ENCODE measurements at places on chromosomes 5 and 9.

DNA sequence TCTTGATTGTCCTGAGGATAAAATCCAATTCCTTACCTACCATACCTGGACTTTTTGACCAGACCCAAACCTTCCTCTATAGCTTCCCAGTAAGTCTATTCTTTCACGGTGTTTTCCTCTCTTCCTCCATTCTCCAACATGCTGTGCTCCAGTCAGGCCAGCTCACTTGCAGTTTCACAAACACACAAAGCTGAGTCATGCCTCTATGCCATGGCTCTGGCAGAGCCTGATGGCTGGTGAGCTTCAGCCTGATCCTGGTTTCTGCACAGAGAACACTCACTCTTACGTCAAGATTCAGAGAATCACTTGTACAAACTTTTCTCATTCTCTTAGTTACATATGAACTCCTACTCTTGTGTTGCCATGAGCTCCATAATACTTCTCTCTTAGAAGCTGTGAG is 27.7 kb upstream of the PAX5 start:
- no peaks in the 10 kb centered on the region for H3K36me3 ChIP-seq
- no peak for DNase-seq
- peaks cover 41% of the 10 kb centered on the region for H3K27me3 ChIP-seq
- H3K4me3 ChIP-seq: no peak overlapping the region

GRCh38 chr5:133944263-133945185 is 23.9 kb downstream of the C5orf15 start:
- H3K4me1 ChIP-seq: peaks cover 6% of the 10 kb centered on the region
- no peak overlapping the region for H3K27ac ChIP-seq
- H3K27me3 ChIP-seq: no peaks in the 10 kb centered on the region
- H3K4me3 ChIP-seq: no peak overlapping the region

DNA sequence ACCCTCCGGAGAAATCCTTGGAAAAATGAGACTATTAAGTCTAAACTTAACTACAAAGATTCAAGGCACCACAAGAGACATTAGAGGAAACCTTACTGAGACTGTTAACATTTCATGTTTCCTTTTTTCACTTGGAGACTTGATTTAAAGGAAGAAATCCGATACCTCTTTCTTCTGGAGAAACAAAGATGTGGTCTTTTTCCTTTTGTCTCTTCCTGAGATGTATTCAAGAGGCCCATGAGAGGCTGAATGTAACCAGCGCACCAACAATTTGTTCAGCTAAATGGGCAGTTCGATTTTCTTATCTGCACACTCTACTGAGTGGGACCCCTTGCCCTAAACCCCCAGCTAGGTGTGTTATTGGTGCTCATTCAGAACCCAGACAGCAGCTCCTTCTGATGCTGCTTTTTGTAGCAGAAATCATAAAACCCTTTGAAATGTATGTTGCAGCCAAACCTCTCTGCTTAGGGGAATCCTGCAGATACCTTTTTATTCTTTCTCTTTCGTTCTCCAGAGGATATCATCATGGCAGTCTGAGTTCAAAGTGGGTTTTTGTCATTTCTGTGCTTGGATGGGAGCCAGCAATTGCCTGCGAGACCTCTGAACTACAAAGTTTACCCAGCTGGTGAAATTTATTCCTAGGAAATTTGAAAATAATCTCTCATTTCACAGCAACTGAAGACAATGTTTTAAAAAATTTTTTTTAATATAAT is 41.9 kb upstream of the ACTBL2 start:
- H3K27me3 ChIP-seq: peaks cover 1% of the 10 kb centered on the region
- no peaks in the 10 kb centered on the region for H3K36me3 ChIP-seq
- no peak overlapping the region for H3K4me3 ChIP-seq
- H3K27ac ChIP-seq: no peak overlapping the region
- peaks cover 4% of the 10 kb centered on the region for H3K4me1 ChIP-seq
- DNase-seq: no peak

DNA sequence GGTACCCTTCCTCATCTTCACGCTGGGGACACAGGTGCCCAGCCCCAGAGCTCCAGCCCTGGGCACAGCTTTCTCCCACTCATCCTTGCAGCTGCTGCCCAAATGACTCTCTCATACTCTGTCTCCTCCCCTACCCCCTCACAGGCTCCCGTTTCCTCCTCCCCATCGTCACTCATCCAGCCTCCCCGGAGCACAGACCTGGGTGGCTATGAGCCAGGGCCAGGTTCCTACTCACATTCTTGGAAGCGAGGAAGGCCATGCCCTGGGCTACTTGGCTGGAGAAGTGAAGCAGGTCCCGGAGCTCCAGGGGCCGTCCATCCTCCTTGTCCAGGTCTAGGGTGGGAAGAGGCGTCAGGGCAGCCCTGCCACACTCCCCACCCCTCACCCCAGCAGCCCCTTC is 29.3 kb downstream of the CSF1R start:
- H3K27me3 ChIP-seq: no peaks in the 10 kb centered on the region
- DNase-seq: no peak
- no peak overlapping the region for H3K4me3 ChIP-seq
- peaks cover 30% of the 10 kb centered on the region for H3K36me3 ChIP-seq

- H3K27ac ChIP-seq: no peak overlapping the region
- H3K4me1 ChIP-seq: peaks cover 9% of the 10 kb centered on the region
- peaks cover 4% of the 10 kb centered on the region for H3K27me3 ChIP-seq
- H3K36me3 ChIP-seq: no peaks in the 10 kb centered on the region
Observed at GRCh38 chr5:96530901-96531300, 97.9 kb upstream of the PCSK1 start.

DNA sequence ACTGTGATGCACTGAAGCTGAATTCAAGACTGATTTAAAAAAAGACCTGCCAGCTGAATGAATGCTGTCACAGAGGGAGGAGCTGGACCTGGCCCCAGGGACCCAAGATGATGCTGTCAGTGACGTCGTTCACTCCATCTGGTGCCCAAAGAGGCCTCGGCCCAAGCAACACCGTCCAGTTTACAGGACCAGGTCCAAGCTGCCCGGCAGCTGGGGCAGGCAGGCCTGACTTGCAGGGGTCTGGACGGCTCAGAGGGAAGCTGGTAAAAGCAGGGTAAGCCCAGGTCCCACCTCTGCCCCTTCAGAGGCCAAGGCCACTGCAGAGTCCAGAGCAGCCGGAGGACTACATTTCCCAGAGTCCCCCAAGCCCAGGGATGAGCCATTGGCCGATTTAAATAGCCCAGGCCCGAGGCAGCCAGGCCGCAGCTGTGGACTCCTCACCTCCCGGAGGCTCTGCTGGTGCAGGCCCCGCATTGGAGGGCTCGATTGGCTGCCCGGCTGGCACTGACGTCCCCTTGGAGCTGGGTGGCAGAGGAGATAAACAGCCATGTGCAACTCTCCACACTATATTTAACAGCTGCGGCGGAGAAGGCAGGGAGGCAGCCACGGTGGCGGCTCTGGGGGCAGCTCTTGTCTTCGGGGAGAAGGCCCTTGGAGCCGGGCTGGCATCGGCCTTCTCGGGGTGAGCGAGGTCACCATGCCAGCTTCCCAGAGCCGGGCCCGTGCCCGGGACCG is at the start of gene PLPP7:
Gene PLPP7 (plus strand): TSS at position 423 of the 735 bp plus-strand sequence. CDS start 275 bp downstream, at position 698.
- H3K36me3 ChIP-seq: no peaks in the 10 kb centered on the region
- peaks cover 5% of the 10 kb centered on the region for H3K27me3 ChIP-seq
- no peak within 1 kb of the TSS for H3K27ac ChIP-seq
- DNase-seq: no peak
- H3K4me3 ChIP-seq: no peak within 1 kb of the TSS

GRCh38 chr9:112760821-112761220 is 10.3 kb downstream of the SNX30 start:
- no peak for DNase-seq
- H3K4me1 ChIP-seq: peaks cover 5% of the 10 kb centered on the region
- no peak overlapping the region for H3K4me3 ChIP-seq
- H3K36me3 ChIP-seq: no peaks in the 10 kb centered on the region
- no peak overlapping the region for H3K27ac ChIP-seq
- peaks cover 17% of the 10 kb centered on the region for H3K27me3 ChIP-seq

GRCh38 chr5:99076723-99077640 is 148.2 kb upstream of the CHD1 start:
- peaks cover 3% of the 10 kb centered on the region for H3K27me3 ChIP-seq
- DNase-seq: no peak
- peaks cover 2% of the 10 kb centered on the region for H3K4me1 ChIP-seq
- H3K4me3 ChIP-seq: no peak overlapping the region

DNA sequence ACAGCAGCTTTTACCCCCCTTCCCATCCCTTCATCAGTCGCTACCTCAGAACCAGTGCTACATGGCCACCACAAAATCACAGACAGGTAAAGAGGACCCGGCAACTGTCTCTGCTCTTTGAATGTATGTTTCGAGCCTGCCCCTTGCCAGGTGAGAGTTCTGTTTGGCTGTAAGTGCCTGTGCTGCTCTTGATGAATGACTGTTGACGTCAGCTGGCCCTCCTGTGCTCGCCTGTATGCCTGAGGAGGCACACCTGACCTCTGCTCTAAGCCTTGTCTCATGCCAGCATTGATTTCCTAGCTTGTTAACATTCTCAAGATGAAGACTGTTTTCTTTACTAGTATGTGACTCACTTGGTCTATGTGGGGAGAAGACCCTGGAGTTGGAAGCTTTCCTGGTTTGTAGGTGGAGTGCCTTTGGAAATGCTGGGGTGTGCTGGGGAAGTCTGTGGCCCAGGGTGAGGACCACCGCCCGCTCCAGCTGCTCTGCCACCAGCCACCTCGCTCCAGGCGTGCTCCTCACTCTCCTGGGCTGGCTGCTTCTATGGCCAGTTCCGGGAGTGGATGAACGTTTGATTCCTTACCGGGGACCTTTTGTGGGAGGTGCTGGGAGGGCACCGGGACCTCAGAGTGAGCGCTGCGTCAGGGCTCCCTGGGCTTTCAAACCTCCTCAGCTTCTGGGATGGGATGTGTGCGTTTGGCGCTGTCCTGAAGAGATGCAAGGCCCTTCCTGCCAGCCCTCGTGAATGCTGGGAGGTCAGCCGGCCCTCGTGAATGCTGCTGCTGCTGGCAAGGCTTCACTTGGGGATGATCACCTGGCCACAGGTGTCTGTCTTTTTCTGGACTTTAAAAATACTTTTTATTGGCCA is 109.9 kb downstream of the EHMT1 start:
- peaks cover 97% of the 10 kb centered on the region for H3K36me3 ChIP-seq
- H3K4me3 ChIP-seq: no peak overlapping the region
- H3K27me3 ChIP-seq: no peaks in the 10 kb centered on the region

DNA sequence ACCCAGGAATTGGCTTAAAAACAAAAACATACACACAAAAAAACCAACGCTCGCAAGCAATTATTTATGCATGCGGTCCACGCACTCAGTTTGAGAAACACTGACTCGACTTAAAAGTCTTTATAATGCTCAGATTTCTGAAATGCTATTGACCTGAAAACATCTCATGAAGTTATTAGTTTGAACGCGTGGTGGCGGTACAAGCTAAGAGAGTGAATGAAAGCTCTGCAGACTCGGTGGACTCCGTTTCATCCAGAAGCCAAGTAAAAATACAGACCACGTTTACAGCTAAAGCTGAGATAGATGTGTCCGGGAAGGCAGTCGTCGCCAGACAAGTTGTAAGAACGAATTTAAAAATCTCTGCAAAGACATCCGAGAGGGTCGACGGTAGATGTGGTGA is at the start of gene PCDHB6:
Gene PCDHB6 (plus strand): TSS at position 246 of the 400 bp plus-strand sequence. CDS start 201 bp downstream, outside the sequence.
- H3K4me3 ChIP-seq: no peak within 1 kb of the TSS
- H3K4me1 ChIP-seq: no peaks in the 10 kb centered on the region
- no peak within 1 kb of the TSS for H3K27ac ChIP-seq
- no peaks in the 10 kb centered on the region for H3K36me3 ChIP-seq
- no peaks in the 10 kb centered on the region for H3K27me3 ChIP-seq

DNA sequence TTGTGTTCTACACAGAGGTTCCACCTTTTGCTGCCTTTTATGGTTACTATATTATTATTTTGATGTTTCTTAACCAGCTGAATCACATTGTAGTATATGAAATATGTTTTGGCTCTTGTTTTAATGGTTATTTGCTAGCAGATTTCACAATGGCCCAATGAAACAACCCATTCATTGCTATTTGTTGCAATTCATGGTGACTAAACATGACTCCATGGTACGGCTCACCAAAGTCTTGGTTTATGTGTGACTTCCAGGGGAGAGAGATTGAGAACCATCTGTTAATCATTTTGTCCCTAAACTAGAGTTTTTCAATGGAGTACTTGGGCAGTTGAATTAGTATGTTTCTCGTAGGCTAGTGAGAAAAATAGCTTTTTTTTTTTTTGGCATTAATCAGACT is 108.4 kb downstream of the GHR start:
- H3K36me3 ChIP-seq: no peaks in the 10 kb centered on the region
- no peak overlapping the region for H3K4me3 ChIP-seq
- H3K27me3 ChIP-seq: no peaks in the 10 kb centered on the region
- DNase-seq: no peak

- no peaks in the 10 kb centered on the region for H3K4me1 ChIP-seq
- no peak overlapping the region for H3K27ac ChIP-seq
- no peak overlapping the region for H3K4me3 ChIP-seq
- no peak for DNase-seq
Observed at GRCh38 chr5:125455041-125455440, 708.6 kb upstream of the ZNF608 start.

- no peaks in the 10 kb centered on the region for H3K36me3 ChIP-seq
- H3K27me3 ChIP-seq: peaks cover 7% of the 10 kb centered on the region
- H3K4me1 ChIP-seq: peaks cover 4% of the 10 kb centered on the region
- no peak overlapping the region for H3K4me3 ChIP-seq
Observed at GRCh38 chr5:142235050-142235797, 89.6 kb downstream of the SPRY4 start.

DNA sequence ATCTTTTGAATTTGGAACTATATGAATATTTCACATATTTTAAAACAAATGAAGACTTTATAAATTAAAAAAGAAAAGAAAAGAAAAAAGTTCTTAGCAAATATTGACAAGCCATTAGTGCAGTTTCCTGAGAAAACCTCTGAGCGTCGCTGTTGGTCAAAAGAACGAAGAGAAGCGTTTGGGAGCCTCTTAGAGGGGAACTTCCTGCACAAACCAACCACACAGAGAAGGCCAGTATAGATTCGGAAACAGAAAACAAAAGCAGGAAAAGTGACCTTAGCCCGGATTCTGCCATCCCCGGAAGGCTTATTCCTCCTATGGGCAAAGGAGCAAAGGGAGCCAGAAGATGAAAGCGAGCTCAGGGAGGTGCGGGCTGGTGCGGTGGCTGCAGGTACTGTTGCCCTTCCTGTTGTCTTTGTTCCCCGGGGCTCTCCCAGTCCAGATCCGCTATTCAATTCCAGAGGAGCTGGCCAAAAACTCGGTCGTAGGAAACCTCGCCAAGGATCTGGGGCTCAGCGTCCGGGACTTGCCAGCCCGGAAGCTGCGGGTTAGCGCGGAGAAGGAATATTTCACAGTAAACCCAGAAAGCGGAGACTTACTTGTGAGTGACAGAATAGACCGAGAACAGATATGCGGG is at the start of gene PCDHGB2:
Gene PCDHGB2 (plus strand): TSS at position 205 of the 637 bp plus-strand sequence. CDS start 142 bp downstream, at position 347.
- peak within 1 kb of the TSS; percentile 85 for H3K4me3 ChIP-seq
- peaks cover 34% of the 10 kb centered on the region for H3K27me3 ChIP-seq
- H3K27ac ChIP-seq: peak within 1 kb of the TSS; percentile 62
- peaks cover 6% of the 10 kb centered on the region for H3K36me3 ChIP-seq
- no peak for DNase-seq

DNA sequence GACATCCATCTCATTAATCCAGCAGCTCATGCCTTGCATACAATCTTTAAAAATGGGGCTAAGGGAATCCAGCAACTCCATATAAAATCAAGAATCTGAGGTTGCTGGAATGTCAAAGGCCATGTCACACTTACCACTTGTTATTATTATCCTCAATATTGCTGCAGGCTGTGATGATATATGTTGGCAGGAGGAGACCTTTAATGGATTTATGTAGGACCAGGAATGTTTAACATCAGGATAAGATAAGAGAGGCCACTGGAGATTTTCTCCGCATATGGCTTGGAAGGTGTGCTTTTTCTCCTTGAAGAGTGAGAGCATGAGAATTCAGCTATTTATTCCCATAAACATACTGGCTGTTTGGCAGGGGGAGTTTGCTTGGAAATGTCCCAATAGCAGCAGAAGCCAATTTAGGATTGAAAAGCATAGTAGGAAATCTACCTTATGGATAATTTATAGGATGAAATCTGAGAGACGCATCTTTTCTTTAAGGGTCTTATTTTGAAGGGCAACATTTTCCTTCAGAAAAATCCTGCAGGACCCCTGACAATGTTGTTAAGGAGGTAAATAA is 481.4 kb downstream of the AGTPBP1 start:
- H3K27ac ChIP-seq: no peak overlapping the region
- H3K27me3 ChIP-seq: no peaks in the 10 kb centered on the region
- peaks cover 4% of the 10 kb centered on the region for H3K4me1 ChIP-seq
- DNase-seq: no peak

All from activated T-helper 2 cell treated with anti-CD3 and anti-CD28 coated beads, Interferon-gamma antibody, Interleukin-2, Interleukin-4, amounts not matched to agents 10 μg/mL and 5 μg/mL and 100 μg/mL, durations not matched to agents 14 hours and 24 hours and 36 hours (primary cell).